ENCODE measurements at places on chromosomes 5 and 9. TPM values are rescaled to one million over a fixed set of nuclear protein-coding genes. Genes with fewer than 3 reads are reported as not detected.

The ELAVL2 gene
- total RNA-seq, result under 0.01 TPM

The NEUROG1 gene
- total RNA-seq, result not detected

The PCDHB16 gene
- 0.20 TPM for total RNA-seq

The ADRB2 gene
- under 0.01 TPM for total RNA-seq

The AQP3 gene
- 0.39 TPM for total RNA-seq

The FST gene
- total RNA-seq, result 91.1 TPM

The ZFP37 gene
- total RNA-seq, result 0.73 TPM

The FOXD4L4 gene
- not detected for total RNA-seq

The BARHL1 gene
- total RNA-seq, result not detected

The STKLD1 gene
- total RNA-seq, result under 0.01 TPM

The TAF1L gene
- total RNA-seq, result not detected

The TMEM38B gene
- 20.2 TPM for total RNA-seq

The QRFP gene
- total RNA-seq, result not detected

The SPINK4 gene
- not detected for total RNA-seq

The IL33 gene
- 11.0 TPM for total RNA-seq

The SEMA4D gene
- 0.39 TPM for total RNA-seq

The CDKN2B-AS1 gene
- 11.7 TPM for total RNA-seq

The PTPRD gene
- total RNA-seq, result 18.4 TPM

The PCDHB14 gene
- 0.20 TPM for total RNA-seq

The PPP3R2 gene
- total RNA-seq, result not detected

The MEGF10 gene
- 0.39 TPM for total RNA-seq

The IFNA17 gene
- not detected for total RNA-seq

The CCL27 gene
- not detected for total RNA-seq

The RASA1 gene
- total RNA-seq, result 19.5 TPM

The TAF11L2 gene
- total RNA-seq, result not detected

The KCNN2 gene
- total RNA-seq, result not detected

The WDR31 gene
- total RNA-seq, result 0.98 TPM

The NUTM2F gene
- total RNA-seq, result not detected

The SMIM32 gene
- total RNA-seq, result not detected

The ANKRD18A gene
- not detected for total RNA-seq

The SPAG8 gene
- total RNA-seq, result 2.2 TPM

The FEM1C gene
- 29.3 TPM for total RNA-seq

All from subcutaneous preadipocyte (primary cell).